ENCODE measurements at places on chromosomes 5 and 9.

DNA sequence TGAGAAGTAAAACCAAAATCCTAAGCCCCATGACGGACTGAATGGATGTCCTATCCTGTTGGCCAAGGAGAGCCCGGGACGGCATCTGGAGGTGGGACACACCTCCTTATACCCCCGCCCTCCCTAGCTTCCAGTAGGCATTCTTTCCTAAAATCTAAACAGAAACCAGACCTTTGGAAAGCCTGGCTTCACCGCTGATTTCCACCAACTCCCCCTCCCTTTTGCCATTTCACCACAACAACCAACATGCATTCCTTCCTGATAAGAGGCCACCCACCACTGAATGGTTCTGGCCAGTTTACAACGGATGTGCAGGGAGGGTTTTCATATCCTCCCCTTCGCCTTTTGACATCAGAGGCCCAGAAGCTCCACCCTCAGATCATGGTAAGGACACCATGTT lies 9.2 kb upstream of the RARS1 start:
- DNase-seq = peak; percentile 23

DNA sequence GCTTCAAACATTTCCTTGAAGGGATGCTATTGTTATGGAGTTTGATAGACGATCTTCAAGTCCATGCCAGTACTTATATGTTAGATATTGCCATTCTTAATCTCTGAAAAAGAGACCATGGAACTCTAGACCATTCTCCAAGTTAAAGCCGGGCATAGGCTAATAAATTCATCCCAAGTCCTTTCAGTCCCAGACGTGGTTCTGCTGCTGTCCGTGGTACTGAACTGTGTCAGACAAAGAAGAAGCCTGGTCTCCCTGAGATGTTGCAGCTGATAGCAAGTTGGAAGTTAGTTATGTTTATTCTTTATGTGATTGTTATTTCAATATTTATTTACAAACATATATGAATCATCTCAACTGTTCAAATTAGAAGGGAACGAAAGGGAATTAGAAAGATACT lies 158.7 kb downstream of the NMUR2 start:
- no peak for DNase-seq

DNA sequence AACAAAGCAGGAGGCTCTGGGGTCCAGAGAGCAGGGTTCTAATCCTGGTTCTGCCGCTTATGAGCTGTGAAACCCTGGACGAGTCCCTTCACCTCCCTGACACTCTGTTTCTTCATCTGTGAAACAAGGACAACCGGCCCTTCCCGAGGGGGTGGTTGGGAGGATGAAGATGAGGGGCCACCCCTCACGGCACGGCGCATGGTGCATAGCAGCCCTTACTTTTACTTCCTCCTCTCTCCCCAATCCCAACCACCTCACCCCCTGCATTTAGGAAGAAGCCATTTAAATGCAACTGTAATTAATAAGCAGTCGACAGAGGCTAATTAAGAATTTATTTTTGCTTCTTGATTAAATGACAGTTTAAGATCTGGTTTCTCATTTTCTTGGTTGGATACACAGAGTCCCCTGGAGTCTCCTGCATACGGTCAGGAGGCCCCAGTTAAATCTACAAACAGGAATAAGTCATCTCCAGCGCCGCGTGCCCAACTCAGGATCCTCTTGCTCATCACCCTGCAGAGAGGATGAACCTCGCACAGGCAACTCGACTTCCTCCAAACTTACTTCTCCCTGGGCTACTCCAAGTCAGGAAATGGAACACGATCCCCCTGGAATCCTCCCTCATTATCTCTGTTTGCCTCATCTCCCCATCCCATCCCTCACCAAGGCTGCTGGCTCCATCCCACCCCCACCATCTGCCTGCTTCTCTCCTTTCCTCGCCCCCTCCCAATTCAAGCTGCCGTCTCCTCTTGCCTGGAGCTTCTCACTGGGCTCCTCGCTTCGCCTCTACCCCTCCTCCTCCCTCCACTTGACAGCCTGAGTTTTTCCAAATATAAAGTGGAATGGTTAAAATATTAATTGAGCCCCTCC lies 95.9 kb downstream of the HRH2 start:
- no peak for DNase-seq

GRCh38 chr5:23007762-23008161 lies 154.6 kb upstream of the CDH12 start:
- no peak for DNase-seq

DNA sequence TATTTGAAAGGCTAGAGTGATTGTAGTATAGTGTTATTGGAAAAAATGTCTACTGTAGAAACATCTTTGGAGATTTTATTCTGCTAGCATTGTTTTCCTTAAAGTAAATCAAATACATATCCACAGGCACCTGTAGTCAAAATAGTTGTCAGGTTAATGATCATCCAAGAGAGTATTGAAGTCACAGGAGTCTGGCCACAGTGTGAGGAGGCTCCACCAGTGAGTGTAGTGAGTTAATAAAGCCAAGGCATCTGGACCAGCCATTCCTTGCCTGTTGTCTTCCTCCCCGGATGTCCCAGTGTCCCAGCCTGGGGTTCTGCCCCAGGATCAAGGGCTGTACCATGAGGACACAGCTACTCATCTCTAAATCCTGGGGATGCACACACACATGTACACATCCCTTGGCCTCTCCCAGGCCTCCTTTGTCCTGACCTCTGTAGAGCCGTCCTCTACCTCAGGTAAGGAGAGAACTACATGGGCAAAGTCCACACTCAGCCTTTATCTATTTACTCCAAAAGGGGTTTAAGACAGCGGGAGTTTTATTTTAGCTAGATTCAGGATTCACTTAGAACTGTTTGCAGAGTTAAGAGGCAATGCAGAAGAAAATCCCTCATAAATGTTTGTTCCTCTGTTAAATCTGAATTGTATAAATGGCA lies 3.7 kb downstream of the PIK3R1 start:
- no peak for DNase-seq

GRCh38 chr5:90802474-90803317 lies 244.1 kb downstream of the ADGRV1 start:
- peak; percentile 53 for DNase-seq

- DNase-seq = peak; percentile 62
Observed at GRCh38 chr5:142600611-142601358, 85.1 kb downstream of the FGF1 start.
